NCI-H2081 treated with DMSO at 0.1 percent for 48 hours (cell line): ENCODE measurements at places on chromosomes 1 and 21.

GRCh38 chr1:85019994-85020393 lies 23.1 kb upstream of the MCOLN2 start:
- no peak for DNase-seq

DNA sequence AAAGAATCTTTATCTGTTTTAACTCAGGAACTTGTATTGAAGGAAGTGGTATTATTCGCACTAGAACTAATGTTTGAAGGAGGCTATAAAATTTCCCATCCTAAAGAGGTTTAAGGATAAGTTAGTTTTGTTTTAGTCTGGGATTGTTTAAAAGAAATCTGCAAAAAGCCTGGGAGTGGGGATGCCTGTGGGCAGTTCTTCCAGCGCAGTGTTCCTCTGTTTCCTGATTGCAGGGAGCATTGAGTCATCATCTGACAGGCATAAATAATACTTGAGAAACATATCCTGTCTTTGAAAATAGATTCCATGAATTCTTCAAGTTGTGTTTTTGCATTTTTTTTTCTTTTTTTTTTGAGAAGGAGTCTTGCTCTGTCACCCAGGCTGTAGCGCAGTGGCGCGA lies 350.8 kb upstream of the PTBP2 start:
- no peak for DNase-seq

DNA sequence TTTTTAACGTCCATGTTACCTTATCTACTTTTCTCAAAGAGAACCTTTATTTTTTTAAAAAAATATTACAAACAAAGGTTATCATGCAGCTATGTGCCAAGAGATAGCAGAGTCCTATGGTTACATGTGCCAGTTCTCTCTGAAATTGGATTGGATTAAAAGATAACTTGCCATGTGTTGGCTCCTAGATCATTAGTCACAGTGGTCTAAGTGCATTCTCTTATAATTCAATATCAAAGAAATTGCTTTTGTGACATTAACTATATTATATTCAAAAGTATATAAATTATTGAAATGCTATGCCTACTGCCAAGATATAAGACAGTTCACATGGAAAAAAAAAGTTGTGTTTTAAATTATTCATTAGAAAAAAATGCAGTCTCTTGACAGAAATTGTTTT lies 494.2 kb downstream of the NEGR1 start:
- DNase-seq: no peak

GRCh38 chr1:46370214-46370633 lies 23.9 kb upstream of the FAAH start:
- DNase-seq: no peak

GRCh38 chr1:21192284-21192683 lies 15.6 kb upstream of the EIF4G3 start:
- DNase-seq: no peak

GRCh38 chr1:38284953-38285352 lies 238.4 kb upstream of the POU3F1 start:
- DNase-seq: no peak

DNA sequence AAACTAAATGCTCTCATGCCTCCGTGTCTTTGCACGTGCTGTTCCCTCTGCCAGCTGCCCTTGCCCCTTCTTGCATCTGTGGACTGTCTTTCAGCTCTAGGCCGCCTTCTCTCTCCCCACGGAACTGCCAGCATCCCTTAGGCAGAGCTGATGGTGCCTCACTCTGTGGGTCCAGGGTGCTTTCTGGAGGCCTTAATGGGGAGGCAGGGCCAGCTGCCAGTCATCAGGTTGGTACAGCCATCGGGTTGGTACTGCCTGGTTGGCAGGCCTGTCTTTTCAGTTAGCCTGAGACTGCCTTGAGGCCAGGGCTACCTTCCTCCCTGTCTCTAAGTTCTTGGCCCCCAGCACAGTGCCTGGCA lies 61.4 kb upstream of the TARBP1 start:
- no peak for DNase-seq
